ENCODE measurements at places on chromosomes 6 and 20. TPM values are rescaled to one million over a fixed set of nuclear protein-coding genes. Genes with fewer than 3 reads are reported as not detected.

DNA sequence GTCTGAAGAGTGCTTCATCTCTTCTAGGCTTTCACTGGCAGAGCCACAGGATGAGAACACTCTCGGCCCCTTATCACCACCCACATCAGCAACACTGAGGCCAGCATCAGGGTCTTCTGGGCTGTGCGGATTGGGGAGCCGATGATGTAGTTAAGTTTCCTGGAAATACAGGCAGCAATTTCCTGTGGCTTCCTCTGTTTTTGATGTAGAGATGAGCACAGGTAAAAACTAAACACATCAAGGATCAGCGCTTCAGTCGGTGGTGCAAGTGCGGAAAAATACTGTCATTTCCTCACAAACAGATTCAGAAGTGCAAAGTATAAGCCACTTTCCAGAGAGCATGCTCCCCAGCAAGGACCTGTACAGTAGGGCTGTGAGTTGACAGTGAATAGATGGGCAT, 62.6 kb downstream of the BACH2 start:
- DNase-seq, result no peak

DNA sequence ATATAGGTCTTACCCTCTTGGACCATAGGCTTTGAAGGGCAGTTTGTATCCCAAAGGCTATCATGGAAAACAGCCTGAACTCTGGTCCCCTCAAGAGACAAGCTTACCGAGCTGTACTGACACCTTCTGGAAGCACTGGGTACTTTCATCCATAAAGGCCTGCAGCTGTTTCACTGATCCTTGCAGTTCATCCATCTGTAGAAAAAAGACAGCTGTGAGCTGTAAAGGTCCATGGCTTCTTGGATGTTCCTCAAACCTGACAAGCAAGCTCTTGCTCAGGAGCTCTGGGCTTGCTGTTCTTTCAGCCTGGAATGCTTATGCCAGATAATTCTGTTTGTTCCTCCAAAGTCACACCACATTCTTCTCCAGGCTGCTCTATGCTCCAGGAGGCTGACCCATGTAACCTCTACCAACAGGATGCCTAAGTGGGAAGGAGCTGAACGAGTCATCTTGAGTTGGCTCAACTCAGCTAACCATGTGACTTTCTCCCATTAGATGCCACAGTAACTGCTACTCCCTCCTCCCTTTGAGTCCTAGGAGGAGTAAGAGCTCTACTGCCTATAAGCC, 8.8 kb upstream of the NDRG3 start:
- peak; percentile 83 for DNase-seq

GRCh38 chr6:158860279-158860865, 41.2 kb upstream of the EZR start:
- no peak for DNase-seq

DNA sequence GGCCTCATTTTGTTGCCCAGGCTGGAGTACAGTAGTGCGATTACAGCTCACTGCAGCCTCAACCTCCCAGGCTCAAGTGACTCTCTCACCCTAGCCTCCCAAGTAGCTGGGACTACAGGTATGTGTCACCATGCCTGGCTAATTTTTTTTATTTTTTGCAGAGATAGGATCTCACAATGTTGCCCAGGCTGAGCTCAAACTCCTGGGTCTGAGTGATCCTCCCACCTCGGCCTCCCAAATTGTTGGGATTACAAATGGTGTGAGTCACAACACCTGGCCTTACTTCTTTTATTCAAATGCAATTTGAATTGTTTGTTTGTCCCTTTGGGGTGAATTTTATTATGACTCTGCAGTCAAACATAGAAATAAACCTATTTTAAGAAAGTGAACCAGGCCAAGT, 131.7 kb upstream of the SLC22A16 start:
- DNase-seq, result no peak

DNA sequence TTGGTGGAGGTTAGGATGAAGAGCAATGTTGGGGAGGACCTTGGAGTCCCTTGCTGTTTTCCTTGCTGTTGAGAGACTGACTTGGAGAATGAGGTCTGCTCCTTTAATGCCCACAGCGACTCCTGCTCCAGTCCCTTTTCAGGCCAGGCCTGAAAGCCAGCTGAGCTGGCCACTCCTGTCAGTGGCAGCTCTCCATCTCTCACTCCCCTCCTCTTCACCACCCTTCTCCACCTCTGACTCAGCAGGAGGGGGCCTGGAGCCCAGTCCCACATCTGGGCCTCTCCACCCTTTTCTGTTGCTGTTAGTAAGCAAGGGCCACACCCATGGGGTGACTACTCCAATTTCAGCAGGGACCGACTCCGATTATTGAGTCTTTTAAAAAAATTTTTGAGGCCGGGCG, 2.2 kb downstream of the SNX21 start:
- no peak for DNase-seq

DNA sequence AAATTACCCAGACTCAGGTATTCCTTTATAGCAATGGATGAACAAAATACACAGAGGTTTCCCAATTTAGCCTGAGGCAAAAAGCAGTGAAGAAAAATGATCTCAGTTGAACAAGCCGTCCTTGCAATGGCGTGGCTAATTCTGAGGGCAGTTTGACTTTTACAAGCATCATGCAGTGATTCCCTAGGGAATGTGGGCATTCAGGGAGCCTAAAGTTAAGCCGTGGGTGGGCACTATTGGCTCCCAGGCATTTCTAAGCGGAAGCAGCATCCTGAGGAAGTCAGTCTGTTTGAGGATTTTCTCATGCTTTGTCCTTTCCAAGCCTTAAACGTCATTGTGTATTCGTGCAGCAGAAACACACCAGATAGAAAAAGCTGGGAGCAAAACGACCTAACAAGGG, 133.9 kb downstream of the MYLK4 start:
- no peak for DNase-seq

DNA sequence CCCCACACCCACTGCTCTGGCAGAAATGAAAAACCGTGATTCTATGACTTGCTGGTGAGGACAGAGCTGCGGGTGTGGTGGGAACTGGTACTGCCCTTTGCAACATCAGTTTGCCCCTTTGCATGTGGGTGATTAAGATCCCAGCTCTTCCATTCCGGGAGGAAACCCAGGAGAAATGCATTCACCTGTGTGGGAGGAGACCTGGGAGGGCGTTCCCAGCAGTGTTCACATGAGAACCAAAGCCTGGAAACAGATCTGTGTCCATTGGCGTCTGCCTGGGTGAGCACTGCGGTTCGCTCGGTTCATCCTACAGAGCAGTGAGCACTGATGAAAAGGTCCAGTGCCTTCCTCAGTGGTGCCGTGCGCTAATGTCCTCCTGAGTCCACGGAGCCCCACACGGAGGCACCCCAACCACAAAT, 89.7 kb downstream of the SMOC2 start:
- DNase-seq, result no peak

DNA sequence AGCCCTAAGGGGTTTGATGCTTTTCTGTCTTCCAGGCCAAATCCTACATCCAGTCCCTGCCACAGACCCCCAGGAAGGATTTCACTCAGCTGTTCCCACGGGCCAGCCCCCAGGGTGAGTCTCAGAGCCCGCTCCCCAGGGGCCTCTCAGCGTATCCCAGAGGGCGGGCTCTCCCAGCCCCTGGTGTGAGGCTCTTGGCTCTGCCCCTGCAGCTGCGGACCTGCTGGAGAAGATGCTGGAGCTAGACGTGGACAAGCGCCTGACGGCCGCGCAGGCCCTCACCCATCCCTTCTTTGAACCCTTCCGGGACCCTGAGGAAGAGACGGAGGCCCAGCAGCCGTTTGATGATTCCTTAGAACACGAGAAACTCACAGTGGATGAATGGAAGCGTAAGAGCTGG, 8.4 kb downstream of the MAPK13 start:
- DNase-seq, result no peak

GRCh38 chr6:121531658-121532169, 96.3 kb downstream of the GJA1 start:
- DNase-seq, result no peak

DNA sequence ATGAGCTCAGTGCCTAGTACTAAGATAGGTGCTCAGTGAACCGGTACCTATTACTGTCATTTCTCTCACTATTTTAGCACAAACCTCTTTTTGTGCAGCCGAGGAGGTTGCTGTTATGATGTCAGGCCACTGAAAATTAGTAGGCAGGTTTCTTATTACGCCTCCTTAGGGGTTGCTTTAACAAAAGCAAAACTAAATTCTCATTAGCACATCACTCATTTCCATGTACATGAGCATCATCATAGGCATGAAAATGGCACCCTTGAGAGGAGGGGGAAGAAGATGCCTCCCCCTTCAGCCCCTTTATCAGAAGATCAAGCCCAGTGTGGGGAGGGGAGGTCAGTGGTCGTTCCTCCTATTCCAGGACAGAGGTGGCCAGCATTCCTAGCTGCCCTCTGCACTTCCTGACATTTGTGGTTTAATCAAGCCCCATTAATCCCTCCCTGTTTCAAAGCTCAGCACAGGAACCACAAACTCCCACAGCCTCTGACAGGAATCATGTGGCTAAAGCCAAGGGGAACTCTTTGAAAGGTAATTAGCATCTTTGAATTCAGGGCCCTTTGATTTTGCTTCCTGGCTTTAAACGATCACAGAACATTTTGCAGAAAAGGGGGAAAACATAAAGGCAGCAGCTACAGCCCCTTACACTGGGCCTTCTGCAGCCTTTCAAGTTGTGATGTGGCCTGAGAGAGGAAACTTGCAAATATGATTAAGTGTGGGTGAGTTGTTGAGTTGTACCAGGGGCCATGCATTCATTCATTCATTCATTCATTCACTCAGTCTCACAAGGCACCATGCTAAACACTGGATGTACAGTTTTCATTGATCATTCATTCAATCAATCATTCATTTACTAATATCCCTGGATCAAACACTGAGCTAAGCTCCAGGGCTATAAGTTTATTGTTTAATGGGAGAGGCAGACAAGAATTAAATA, 31.9 kb upstream of the PSMF1 start:
- no peak for DNase-seq

DNA sequence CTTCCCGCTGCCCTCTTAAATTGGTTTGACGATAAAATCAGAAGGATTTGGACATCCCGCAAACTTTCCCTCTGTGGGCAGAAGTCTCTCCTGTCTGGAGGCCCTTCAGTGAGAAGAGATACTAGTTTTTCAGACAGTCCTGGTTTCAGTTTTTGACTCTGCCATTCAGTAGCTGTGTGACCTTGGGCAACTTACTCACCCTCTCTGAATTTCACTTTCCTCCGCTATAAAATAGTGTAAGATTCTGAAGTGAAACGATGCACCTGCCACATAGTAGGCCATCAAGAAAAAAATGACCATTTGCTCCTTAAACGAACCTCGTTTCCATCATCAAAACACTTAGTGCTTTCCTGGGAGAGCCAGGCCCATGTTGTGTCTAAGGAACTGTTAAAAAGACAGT, 97.2 kb downstream of the LINC00237 start:
- no peak for DNase-seq

DNA sequence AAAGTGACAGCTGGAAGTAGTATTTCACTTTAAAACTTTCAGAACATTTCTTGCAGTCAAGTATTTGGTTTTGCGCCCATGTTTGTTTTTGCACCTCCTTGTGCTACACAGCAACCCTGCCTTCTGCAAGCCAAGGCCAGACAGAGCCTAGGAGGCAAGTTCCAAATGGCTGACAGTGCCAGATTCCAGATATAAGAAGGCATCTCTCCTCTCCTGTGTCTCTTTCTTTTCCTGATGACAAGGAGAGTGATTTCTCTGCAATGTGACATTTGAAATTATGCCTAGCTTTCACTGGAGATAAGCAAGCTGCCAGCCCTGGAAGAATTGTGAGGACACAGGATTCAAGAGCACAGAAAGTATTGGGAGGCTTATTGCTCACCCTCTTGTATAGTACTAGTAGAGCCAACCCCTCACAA, 149.1 kb upstream of the TENT5A start:
- DNase-seq, result no peak

DNA sequence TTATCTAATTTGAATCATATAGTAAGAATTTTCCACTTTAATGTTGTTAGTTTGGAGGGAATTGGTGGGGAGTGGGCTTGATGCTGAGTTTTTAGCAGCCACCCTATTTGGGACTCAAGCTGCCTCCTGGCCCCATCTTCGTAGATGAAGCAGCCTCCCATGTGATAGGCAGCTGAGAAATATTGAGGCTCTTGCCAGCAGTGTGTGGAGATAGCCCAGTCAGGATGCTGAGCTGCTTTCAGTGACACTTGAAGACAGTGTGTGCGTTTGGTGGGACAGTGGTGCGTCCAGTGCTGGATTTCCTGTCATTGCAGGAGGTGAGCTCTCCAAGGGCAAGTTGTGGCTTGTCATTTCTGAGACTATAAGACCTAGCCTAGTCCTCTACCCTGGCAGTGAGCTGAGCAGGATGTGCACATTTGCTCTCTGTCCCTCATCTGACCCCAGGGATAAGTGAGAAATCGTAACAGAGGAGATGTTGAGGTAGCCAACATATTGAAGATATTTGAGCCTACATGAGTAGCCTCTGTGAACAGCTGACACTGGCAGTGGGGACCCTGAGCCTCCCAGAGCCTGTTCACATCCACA, 47.9 kb upstream of the RNF8 start:
- no peak for DNase-seq

GRCh38 chr20:64001607-64002011, 20.7 kb downstream of the PRPF6 start:
- DNase-seq, result no peak

- no peak for DNase-seq
Observed at GRCh38 chr6:24922814-24923213, 12.9 kb downstream of the RIPOR2 start.

DNA sequence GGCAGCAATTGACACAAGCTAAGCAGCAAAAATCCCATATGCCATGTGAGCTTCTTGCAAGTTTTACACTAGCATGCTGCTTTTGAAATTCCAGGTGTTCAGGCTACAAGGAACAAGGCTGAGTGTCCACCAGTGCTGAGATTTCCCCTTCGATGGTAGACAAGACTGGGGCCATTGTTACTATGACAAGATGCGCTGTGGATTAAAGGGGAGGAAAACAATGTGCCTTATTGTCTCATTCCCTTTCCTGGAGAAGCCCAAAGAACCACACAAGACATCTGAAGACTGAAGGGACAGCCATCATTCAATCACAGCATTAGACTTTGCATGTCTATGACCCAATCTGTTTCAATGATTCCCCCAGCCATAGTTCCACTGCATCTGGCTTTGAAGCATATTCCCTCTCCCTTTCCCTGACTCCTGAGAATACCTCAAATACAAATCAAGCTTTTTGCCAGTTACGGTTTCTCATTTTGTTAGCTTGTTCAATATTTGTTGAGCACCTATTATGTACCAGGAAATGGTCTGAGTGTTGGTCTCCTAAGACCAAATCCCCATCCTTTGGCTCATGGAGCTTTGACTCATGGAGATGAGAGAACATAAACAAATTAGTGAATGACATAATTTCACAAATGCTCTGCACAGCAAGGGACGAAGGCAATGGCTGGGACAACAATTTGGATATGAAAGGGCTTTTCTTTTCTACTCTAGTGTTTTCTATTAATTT, 23.4 kb upstream of the SCGN start:
- DNase-seq, result no peak

DNA sequence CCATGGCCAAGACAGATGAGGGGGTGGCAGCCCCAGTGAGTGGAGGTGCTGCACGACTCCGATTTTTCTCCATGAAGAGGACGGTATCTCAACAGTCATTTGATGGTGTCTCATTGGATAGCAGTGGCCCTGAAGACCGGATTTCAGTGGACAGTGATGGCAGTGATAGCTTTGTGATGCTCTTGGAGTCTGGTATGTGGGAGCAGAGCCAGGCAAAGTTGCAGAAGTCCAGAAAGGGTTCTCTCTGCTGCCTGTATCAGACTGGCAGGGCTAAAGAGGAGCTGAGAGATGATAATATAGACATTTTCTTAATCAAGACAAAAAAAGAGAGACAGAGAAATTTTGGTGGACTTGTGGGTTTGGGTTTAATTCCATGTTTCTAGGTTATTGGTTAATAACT, 23.8 kb downstream of the TAF11 start:
- no peak for DNase-seq

- DNase-seq, result no peak
Observed at GRCh38 chr20:34061695-34062094, 50.3 kb downstream of the EIF2S2 start.

The WFDC5 gene
- not detected for polyA plus RNA-seq

The KIF25 gene
- not detected for polyA plus RNA-seq

The ACTL10 gene
- 2.6 TPM for polyA plus RNA-seq
